ENCODE measurements at places on chromosomes 12 and 14. TPM values are rescaled to one million over a fixed set of nuclear protein-coding genes. Genes with fewer than 3 reads are reported as not detected.

The TSPAN19 gene
- 0.27 TPM for polyA plus RNA-seq

The MIP gene
- polyA plus RNA-seq, result 0.02 TPM

The MGST1 gene
- polyA plus RNA-seq, result 76.9 TPM

The CBLN3 gene
- polyA plus RNA-seq, result 9.5 TPM

The CAND1 gene
- polyA plus RNA-seq, result 43.3 TPM

The NGB gene
- polyA plus RNA-seq, result 0.41 TPM

The GLT8D2 gene
- polyA plus RNA-seq, result 2.4 TPM

The SLC7A7 gene
- polyA plus RNA-seq, result 16.7 TPM

The MANSC4 gene
- 0.11 TPM for polyA plus RNA-seq

The BCL11B gene
- 15.1 TPM for polyA plus RNA-seq

The DUSP6 gene
- polyA plus RNA-seq, result 33.5 TPM

The ADGRD1 gene
- polyA plus RNA-seq, result 2.1 TPM

The IFNG gene
- 1.9 TPM for polyA plus RNA-seq

The SERPINA6 gene
- polyA plus RNA-seq, result 0.91 TPM

The SYT10 gene
- not detected for polyA plus RNA-seq

The ESPL1 gene
- 1.7 TPM for polyA plus RNA-seq

The PIANP gene
- polyA plus RNA-seq, result 0.23 TPM

The CSRP2 gene
- polyA plus RNA-seq, result 91.8 TPM

The TMTC1 gene
- 9.3 TPM for polyA plus RNA-seq

The TMPRSS12 gene
- not detected for polyA plus RNA-seq
